NCI-H2029 treated with DMSO at 0.1 percent for 48 hours (cell line): ENCODE measurements at places on chromosomes 16 and 17.
A peak's percentile ranks its signal among the peaks of the same experiment; 100 is the strongest.

GRCh38 chr17:77685881-77686486, 272.5 kb upstream of the TNRC6C start:
- DNase-seq: no peak

DNA sequence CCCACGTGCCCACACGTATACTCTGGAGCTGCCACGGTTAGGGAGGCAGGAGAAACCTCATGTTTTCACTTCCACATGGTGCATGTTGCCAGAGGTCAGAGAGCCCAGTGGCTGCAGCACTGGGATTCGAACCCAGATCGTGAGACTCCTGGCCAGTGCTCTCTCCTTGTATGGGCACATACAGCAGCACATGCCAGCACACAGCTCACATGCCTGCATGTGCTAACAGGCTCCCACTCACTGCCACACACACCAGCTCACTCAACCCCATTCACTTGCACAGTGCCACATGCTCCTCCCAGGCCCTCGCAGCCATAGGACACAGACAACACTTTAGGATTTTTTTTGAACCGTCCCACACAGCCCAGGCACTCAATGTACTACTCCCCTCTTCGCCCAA, 49.5 kb upstream of the MRPS23 start:
- no peak for DNase-seq

DNA sequence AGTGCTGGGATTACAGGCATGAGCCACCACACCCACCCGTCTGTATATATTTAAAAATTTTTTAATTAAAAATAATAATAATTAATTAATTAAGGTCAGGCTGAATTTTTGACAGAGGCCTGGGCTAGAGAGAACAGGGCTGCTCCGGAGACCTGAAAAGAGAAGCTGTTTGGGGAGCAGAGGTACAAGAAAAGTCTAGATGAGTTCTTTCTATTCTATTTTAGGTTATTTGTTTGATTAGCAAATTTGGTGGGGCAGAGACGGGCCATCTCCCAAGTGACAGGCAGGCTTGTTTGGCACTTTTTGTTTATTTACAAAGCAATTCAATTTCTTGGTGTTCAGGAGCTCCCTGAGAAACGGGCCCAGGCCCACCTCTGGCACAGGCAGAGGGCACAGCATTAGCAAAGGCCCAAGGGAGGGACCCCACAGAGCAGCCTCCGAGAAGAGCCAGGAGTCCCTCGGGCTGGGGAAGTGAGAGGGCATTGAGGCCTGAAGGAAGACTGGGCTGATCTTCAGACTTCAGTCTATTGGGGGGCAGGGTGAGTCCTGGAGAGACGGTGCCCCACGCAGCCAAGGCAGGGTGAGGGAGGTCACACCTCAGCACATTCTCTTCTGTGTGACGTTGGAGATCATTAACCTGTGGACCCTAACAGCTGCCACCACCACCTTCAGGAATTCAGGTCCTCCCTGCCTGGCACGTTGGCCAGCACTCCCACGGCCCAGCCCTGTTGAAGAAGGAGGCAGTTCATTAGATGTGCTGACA, 10.8 kb upstream of the RIPOR1 start:
- no peak for DNase-seq

GRCh38 chr17:65925606-65926307, 266.2 kb downstream of the CEP112 start:
- DNase-seq: no peak

DNA sequence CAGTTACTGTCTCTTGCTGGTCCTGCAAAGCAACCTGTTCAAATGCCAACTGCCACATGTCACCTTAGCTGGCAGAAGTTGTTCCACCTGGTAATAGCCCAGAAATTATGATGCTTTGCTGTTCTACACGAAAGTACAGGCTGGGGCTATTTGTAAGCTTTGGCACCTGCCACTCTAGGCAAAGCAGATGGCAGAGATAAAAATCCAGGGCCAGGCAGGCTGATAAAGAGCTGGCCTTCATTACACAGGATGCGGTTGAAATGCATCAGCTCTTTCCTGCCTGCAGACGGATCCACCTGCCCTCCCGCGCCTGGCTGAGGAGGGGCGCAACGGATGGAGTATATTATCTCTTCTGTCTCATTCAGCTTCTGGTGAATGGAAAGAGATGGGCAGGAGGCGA, 29.3 kb upstream of the KDM8 start:
- DNase-seq: peak; percentile 24

DNA sequence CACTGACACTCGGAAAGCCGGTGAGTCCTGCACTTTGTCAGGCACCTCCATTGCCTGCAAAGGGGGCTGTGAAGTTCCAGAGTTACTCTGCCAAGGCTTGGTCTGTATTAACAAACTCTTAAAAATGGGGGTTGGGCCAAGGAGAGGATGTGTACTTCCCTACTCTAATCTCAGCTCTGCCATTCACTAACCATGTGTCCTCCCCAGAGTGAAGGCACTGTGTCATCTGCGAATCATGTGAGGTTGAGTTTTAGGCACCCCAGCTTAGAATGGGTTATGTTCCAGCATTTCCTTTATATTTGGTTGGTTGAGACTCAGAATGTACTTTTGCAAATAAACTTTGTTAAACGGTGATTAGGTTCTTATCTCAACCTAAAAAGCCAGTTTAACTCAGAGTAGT, 24.9 kb downstream of the ERCC4 start:
- DNase-seq: no peak

DNA sequence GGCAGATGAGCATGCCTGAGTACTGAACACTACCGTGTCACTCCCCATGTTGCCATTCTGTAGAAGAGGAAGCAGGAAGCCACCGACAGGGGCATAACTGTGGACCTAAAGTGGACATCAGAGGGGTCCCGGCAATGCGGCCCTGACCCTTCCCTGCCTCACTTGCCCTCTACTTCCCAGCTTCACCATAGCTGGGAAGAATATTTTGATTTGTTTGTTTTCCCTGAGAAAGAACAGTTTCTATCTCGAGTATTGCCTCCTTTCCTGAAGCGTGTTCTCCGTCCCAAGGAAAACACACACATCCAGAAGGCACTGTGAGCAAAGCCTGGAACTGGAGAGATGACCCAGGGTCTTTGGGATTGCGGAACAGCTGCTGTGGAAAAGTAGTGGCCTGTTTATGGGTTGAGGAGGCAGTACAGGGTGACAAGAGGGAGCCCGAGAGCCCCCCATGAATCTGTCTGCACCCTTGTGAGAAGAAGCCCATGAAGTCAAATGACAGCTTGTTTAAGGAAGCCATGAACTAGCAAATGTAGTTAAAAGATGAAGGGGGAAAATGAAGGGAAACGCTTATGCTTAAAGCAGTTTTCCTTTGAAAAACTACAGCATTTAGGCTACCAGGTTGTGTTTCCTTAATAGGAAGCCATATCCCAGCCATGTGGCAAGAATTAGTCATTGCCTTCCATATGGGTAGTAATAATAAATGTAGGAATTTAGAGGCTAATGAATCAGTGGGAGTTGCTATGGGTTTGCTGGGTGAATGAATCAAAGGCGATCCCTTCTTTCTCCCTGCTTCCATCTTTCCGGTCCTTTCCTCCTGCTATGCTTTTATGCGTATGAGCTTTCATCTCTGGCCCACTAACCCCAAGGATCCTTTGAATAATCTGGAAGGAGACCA, 90.0 kb upstream of the TBX2 start:
- DNase-seq: no peak

DNA sequence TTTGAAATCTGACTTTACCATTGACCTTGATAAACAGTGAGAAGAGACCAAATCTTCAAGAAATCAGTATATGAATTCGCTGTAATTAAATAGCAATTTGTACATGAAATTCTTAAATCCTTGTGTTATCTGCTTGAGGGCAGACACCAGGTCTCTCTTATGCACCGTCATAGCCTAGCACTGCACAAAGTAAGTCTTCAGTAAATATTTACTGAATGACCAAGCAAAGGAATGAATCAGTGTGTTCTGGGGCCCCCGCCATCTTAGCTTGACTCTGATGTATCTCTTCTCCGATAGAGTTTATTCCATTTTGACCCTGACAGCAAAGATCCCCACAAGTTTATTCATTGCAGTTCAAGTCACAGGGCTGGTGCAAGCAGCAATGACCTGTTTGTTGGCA, 328.0 kb downstream of the TMEM114 start:
- DNase-seq: no peak

- DNase-seq: no peak
Observed at GRCh38 chr16:72983728-72984350, 64.1 kb downstream of the ZFHX3 start.

GRCh38 chr16:64712026-64712425, 409.8 kb downstream of the CDH11 start:
- DNase-seq: no peak

- DNase-seq: no peak
Observed at GRCh38 chr16:15439102-15439501, 4.7 kb downstream of the BMERB1 start.

DNA sequence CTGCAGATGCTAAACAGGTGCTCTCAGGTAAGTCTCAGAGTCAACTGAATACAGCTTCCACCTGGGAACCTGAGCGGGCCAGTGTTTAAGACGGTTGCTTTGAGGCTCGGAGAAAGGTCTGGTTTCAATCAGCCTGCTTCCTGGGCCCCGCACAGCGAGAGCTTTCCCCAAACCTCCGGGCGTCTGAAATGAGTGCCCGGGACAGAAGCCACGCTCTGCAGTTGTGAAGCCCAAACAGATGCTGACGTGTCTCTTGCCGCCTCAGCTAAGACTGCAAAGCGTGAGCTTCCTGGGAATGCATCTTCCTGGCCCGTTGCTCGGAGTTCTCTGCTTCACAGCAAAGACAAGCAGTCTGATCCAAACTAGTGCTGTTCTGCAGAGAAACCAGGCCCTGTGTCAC, 36.7 kb downstream of the PLXDC1 start:
- DNase-seq: no peak

DNA sequence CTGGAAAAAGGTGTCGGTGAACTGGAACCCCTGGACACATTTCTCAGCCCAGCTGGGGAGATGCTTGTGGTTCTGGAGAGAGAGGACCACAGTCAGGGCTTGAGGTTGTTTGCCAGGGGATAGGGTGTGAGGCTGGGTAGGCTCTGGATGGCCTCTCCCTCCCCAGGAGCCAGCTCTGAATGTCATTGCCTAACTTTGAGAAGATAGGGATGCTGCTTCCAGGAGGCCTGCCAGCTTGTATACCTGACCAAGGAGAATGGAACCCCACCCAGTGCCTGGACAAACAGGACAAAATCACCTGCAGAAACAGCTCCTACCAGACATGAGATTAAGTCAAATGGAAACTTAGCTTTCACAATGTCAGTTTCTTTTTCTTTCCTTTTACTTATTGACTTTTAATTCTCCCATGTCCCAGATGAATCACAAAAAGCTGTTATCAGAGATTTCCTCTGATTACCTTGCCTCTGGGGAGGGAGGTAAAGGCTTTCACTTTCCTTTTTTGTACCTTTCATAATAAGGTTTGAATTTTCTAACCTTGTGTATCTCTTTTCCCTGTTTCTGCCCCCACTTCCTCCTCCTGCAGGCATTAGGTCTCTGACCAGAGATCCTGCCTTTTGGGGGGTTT, 29.8 kb upstream of the PLLP start:
- DNase-seq: no peak

DNA sequence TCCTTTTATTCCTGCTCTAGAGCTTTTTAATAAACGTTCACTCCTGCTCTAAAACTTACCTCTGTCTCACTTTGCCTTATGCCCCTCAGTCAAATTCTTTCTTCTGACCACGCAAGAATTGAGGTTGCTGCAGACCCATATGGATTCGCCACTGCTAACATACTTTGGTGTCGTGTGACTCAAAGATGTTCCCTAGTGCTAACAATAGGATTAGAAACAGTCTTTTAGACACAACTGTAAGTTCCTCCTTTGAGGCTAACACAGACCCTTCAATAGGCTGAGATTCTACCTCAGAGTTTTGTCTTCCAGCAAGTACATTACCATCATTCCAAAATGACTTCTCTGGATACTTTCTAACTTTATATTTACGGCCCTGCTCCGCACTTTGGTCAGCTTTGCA, 149.5 kb upstream of the COX10 start:
- no peak for DNase-seq

- no peak for DNase-seq
Observed at GRCh38 chr17:64328036-64328858, 62.4 kb downstream of the PECAM1 start.

DNA sequence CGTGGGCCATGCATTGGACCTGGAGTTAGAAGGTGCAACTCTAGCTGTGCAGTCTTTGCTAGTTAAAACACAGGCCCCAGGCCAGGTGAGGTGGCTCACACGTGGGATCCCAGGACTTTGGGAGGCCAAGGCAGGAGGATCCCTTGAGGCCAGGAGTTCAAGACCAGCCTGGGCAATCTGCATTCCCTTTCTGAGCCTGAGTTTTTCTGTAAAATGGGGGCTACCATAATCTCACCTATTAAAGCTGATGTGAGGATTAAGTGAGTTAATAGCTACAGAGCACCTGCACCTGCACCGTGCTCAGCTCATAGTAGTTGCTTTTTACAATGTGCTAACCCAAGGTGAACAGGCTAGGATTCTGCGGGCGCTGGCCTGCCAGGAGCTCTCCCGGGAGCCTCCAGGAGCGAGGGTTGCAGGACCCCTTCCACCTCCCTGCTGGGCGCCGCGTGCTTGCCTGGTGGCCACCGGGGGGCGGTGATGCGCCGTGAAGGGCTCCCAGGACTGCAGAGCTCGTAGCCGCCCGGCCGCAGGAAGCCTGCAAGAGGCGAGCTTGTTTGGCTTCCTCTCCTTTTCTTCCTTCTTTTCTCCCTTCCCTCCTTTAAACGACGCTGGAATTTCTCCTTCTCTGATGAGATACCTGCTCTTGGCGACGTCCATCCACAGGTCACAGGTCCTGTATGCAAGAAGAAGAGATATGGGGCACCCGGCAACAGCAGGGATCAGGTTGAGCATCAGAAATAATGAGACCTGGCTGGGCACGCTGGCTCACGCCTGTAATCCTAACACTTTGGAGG, 51.3 kb downstream of the ZFP90 start:
- no peak for DNase-seq

- no peak for DNase-seq
Observed at GRCh38 chr17:6306820-6307219, 128.1 kb downstream of the AIPL1 start.

DNA sequence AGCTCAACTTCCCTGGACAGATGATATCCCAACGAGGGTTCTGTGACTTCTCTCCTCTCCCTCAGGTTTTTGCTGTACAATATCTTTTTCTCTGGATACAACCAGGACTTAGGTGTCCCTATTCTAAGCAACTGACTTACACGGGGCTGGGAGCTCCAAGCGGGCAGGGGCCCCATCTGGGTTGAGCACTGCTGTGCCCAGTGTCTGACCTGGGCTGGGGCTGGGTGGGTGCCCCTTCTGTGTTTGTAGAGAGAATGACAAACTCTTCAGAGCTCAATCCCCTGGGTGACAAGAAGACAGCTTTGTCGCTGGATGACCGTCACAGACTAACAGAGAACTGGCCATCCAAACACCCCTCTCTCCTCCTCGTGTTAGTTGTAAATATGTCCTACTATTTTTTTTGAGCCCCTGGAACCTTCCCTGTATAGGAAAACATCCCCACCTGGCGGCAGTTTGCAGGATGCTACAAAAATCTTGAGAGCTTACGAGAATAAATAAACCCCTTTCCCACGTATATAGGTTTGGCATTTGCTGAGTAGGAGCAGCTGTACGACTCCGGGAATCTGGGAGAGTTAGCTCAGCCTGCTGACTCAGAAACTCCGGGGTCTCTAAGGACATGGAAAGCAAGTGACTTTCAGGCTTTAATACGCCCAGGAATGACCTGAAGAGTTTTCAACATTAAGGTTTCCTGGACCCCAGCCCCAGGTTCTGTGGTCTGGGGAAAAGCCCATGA, 23.7 kb upstream of the RCVRN start:
- no peak for DNase-seq

- DNase-seq: no peak
Observed at GRCh38 chr16:51137097-51137496, 14.0 kb downstream of the SALL1 start.
